ENCODE measurements at places on chromosomes 3 and 15.

DNA sequence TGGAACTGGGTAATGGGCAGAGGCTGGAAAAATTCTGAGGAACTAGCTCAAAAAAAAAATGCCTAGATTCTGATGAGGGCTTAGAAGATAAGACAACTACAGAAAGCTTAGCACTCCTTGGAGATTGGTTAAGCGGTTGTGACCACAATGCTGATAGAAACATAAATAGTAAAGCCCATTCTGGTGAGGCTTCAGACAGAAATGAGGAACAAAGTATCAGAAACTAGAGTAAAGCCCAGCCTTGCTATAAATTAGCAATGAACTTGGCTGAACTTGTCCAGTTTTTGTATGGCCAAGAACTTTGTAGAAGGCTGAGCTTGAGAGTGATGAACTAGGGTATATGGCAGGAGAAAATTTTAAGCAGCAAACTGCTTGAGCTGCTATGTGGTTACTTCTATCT is 25.4 kb downstream of the GOLGB1 start:
- no peak for DNase-seq

DNA sequence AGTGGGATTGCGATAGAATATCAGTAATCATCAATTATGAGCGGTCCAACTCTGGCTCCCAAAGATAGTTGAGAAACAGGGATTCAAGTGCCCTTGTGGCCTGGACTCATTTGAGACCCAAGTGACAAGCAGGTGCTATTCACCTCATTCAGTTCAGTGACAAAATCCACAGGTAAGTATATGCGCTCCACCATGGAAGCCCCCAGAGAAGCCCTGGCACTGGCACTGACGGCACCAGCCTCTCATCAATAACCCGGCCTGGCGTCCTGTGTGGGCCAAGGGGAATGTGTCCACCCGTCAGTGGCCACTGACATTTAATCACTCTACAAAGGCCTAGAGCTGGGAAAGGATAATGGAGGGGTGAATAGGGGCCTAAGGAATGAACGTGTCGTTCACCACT is 117.2 kb downstream of the ADCY5 start:
- no peak for DNase-seq

DNA sequence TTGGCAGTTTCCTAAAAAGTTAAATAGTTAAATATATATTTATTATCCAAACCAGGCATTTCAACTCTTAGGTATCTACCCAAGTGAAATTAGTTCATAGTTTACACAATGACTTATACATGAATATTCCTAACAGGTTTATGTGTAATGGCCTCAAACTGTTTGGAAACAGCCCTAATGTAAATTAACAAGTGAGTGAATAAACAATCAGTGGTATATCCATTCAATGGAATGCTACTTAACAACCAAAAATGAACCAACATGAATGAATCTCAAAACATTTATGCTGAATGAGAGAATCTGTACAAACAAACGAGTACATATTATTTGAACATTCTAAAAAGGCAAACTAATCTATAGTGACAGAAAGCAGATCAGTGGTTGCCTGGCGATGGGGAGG is 33.5 kb downstream of the PRTG start:
- DNase-seq, result no peak

DNA sequence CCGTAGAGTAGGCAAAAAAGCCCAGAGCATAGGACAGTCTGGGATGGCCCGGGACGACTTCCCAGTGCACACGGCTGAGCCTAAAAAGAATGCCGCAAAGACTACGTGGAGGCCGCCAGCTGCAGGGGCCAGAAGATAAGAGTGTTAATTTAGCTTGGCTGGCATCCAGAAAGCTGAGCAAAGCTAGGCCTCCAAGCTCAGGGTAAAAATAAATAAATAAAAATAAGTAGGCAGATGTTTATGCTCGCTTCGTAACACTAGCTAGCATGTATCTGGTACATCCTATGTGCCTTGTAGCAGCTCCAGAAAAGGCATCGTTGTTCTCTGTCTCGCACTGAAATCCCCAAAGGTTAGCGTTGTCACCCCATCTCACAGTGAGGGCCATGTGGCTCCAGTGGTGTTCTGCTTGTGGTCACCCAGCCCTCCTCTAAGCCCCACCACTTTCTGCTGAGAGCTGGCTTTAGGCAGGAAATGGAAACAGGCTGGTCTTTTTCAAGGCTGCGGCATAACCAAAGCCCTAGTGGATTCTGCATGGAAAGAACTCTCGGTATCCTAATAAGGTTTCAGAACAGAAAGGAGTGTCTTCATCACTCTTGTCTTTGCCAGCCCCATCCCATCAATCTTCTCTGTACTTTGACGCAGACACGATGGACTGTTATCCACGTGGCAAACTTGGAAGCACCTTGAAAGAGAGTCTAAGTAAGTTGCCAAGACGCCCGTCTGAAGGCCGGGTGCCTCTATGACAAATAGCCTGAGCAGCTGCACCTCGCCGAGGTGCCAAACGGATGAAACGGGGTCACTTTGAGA is 58.1 kb upstream of the MEF2A start:
- DNase-seq, result no peak

DNA sequence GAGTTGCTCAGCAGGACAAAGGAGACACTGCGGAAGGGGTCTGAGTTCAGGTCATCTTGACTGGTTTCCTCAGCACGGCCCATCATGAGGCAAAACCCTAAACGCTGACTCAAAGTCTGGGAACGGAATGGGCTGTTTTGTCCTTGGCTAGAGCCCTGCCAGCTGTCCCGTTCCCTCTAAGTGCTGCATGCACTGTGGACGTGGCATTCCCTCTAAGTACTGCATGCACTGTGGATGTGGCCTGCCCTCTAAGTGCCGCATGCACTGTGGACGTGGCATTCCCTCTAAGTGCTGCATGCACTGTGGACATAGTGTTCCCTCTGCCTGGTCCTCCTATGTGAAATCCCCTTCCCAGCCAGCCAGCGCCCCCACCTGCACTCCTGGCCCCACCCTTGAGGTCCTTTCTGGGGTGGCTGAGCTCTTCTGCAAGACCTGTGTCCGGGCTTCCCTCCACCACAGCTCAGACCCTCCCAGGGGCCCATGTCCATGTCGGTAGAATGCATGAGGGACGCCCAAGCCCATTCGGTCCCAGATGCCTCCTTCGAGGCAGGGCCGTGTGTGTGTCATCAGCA is 36.7 kb downstream of the TM2D3 start:
- no peak for DNase-seq

DNA sequence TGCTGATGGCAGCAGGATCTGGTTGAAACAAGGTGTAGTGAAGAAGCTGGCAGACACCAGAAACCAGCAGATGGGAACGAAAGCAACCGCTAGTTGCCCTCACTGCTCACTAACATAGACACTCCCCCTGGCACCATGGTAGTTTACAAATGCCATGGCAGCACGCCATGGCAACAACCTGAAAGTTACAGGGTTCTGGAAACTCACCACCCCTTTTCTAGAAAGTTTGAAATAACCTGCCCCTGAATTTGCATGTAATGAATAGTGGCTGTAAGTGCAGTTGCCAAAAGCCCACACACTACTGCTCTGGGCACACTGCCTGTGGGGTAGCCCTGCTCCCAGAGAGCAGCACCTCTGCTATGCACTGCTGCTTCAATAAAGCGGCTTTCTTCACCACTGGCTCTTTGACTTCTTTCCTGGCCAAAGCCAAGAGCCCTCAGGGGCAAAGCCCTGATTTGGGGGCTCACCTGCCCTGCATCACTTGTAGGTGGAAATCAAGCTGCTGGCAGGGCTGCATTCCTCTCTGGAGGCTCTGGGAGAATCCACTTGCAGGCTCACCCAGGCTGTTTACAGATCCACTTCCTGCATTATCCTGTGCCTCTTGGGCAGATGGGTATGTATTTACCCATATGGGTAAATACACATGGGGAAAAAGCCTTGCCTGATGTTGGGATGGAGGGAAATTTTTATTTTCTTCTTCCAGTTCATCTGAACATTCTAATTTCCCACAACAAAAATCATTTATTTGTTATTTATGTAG is 2.0 kb upstream of the GP9 start:
- DNase-seq, result peak; percentile 15

DNA sequence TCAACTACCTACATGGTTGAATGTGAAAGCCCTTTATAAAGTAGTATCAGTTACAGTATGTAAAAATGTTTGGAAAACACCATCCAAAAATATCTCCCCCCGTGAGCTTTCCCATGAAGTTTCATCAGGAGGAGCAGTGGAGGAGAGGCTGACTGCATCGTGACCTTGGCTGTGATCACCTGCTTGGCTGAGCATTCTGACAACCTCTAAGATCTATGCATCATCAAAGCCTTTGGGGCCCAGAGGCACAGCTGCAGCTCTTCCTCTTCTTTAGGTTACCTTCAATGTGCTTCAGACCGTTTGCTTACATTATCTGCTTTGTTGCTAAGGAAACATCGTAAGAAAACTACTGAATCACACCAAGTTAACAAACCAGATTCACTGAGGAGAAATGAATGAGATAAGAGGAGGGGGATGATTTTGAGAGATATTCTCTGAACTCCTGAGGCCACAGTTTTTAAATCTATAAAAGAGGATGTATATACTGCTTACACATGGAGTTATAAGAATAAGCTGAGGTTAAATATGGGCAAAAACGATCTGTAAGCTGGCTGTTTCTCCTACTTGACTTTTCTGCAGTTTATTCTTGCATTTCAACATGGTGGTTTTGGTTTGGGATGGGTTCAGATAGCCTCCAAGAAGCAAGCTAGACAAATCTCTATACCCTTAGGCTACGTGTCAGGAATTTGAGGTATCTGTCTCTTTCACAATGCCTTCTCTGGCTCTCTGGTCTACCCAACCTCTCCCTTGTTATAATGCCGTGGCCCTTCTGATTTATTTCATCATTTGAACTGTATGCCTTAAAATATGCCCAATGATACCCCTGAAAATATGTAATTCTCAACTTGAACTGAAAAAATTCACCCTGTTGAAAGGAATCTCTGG is 4.0 kb downstream of the GCSAM start:
- DNase-seq, result no peak

- DNase-seq, result no peak
Measured at GRCh38 chr3:81876826-81877225, 115.4 kb upstream of the GBE1 start.

DNA sequence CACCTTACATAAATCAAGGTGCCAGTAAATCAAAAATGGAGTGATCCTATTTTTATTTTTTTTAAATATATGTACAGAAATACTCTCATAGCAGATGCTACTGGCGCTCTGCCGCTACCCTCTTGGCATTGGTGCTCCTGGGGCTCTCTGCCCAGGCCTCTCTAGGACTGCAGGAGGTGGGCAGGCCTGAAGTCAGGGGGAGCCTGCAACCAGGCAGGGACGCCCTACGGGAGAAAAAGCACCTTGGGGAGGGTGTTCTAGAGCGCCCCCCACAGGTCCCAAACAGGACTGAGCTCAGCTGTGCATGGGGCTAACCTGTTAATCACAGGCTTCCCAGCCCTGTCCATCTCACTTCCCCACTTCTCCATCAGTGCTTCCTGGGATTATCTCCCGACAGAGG is 192.5 kb downstream of the SHQ1 start:
- no peak for DNase-seq

DNA sequence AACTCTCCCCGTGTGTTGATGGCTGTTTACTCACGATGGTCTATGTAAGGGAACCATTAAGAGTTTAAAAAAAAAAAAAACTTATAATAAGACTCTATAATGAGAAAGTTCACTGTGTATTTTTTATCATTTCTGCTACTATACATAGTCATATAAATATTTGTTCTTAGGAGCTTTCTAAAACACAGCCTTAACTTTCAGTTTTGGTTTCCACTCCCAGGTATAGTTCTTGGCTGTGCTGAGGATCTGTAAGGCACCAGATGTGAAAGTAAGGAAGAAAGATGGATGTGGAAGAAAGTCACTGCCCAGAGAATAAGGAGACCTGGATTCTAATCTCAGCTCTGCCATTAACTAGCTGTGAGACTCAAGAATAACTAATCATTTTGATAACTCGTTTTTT is 101.9 kb upstream of the THBS1 start:
- DNase-seq, result no peak

GRCh38 chr15:43238671-43239131 is 17.9 kb upstream of the EPB42 start:
- no peak for DNase-seq

- DNase-seq, result no peak
Measured at GRCh38 chr3:176055836-176056235, 1141.4 kb downstream of the TBL1XR1 start.

- DNase-seq, result no peak
Measured at GRCh38 chr3:634511-634910, 437.9 kb downstream of the CHL1 start.

- DNase-seq, result peak; percentile 70
Measured at GRCh38 chr3:127043041-127043641, 60.2 kb downstream of the PLXNA1 start.

DNA sequence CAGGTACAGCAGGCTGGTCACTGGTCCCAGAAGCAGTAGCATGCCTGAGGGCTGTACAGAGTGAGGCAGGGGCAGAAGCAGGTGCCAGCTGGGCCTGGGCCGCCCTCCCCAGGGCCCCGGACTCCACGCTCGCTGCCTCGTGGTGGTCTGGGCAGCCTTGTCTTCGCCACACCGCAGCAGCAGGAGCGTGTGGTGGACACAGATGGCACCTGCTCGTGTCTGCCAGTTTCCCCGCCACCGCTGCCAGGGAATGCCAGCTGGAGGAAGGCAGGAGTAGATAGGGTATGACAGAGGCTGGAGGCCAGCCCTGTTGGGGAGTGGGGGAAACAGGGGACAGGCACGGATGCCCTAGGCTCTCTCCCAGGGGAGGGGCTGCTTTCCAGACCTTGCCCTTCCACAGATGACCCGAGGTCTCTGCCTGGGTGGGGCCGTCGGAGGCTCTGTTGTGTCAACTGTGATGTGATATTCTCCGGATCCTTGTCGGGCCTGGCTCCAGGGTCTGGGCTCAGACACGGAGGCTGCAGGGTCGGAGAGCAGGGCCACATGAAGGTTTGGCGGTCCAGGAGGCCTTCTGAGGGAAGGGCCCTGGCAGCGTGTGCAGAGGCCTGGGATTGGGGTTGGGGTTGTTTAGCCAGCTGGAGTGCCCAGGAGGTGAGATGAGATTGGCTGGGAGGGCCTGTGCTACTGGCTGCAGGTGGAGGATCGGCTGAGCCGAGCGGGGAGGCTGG is 33.6 kb downstream of the GOLGA6L10 start:
- no peak for DNase-seq

DNA sequence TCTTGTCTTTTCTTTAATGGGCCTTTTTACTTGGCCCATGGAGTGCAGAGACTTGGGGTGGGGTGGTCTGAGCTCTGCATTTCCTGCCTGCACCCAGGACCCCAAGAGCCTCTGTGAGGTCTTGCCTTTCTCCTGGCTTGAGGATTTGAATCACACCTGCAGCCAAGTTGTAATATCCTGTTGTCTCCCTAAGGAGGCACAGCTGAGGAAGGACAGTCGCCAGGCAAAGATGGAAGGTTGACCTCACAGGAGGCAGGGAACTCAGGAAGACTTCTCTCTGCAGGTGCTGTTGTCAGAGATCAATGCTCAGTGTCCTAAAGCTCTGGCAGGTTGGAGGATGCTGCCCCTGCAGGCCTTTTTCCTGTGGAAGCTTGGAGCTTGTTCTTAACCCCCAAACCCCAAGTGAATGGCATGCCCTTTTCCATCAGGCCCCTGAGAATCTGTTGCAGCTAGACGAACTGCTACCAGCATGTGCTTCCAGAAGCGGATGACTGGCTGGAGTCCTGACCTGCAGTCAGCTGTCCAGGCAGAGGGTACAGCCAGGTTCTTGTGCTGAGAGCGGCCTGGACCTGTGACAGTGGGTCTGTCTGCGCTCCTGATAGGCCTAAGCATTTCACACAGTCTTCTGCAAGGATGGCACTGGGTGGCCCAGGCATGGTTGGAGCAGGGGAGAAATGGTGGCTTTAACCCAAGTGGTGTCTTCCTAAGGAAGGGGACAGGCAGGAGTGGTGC is 120.0 kb downstream of the EEFSEC start:
- DNase-seq, result no peak

Data from ACHN (cell line).